ENCODE measurements at places on chromosomes 4 and X.
A peak's percentile ranks its signal among the peaks of the same experiment; 100 is the strongest.

GRCh38 chr4:24226023-24226422 is 336.2 kb upstream of the PPARGC1A start:
- DNase-seq, result peak; percentile 18

DNA sequence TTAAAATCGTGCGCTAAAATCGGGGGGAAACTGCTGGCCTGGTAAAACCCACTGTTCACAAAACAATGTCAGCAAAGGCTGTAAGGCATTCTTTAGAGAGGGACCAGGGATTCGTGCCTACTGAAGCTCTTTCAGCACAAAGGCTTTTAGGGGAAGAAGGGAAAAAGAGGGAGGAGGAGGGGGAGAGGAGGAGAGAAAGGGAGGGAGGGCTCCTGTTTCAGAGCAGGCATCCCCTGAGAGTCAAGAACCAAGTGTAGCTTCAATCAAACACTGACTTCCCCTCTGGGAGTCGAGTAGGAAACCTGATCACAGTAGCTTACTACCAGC is 9.5 kb downstream of the BCOR start:
- no peak for DNase-seq

GRCh38 chr4:24655326-24655725 is 71.0 kb upstream of the DHX15 start:
- no peak for DNase-seq

- no peak for DNase-seq
These were observed 118.8 kb upstream of the PCDH18 start for GRCh38 chr4:137651128-137651527.

- no peak for DNase-seq
These were observed 1.0 kb downstream of the HMGB2 start for GRCh38 chr4:173332963-173333657.

DNA sequence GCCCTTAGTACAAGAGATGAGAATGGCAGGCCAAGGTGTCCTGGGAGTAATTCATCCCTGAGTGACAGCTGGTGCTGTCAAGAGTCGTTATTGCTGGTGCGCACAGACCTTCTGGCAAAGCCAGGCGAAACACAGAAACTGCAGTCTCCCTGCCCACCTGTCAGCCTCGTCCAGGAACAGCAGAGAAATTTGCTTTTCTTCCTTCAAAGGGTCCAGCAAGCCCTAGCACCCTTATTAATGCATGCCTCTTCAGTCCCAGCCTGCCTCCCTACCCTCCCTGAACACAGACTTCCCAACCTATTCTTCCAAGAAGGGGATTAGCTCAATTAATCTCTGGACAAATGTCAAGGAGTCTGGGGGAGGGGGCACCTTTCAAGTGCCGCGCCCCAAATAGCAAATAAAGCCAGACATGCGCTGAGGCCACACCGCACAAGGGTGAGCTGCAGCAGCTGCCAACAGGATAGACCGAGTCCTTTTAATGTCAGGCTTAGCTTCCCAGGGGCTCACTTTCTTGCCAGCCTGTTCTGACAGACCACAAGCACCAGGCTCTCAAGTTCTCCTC is 250.7 kb upstream of the RASGEF1B start:
- peak; percentile 83 for DNase-seq

GRCh38 chr4:70808151-70808550 is 31.5 kb downstream of the GRSF1 start:
- no peak for DNase-seq

DNA sequence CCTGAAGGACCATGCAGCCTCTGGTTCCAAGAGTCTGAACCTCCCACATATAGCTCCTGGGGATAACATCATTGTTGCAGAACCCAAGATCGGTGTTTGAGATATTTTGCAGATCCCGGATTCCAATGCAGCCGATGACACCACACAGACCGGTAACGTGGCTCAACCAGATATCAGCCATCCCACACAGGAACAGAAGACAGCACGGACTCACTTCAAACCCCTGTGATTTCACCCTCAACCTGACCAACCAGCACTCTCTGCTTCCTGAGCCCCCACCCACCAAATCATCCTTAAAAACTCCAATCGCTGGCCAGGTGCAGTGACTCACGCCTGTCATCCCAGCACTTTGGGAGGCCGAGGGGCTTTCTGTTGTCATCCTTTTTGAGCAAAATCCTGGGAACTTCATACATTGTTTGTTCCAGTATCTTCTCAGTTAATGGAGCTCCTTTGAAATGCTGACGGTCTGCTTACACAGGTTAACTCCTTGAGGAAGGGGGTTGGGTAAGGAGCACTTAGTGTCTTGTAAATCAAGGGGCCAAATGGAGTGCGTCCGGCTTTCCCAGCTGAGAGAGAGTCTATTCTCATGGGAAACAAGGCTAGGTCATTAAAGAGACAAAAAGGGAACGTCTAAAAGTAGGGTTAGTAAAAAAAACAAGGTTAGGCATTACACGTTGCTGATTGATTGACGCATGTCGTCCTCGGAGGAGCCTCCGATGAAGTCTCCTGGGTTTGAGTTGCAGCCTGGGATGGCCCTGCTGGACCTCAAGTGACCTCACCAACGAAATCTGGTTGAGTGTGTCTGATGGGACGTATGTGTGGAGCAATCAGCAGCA is 230.4 kb downstream of the CRLF2 start:
- no peak for DNase-seq

GRCh38 chr4:8162625-8163024 is 4.0 kb upstream of the ABLIM2 start:
- no peak for DNase-seq

- no peak for DNase-seq
These were observed 46.8 kb downstream of the WDR44 start for GRCh38 chrX:118392716-118393115.

DNA sequence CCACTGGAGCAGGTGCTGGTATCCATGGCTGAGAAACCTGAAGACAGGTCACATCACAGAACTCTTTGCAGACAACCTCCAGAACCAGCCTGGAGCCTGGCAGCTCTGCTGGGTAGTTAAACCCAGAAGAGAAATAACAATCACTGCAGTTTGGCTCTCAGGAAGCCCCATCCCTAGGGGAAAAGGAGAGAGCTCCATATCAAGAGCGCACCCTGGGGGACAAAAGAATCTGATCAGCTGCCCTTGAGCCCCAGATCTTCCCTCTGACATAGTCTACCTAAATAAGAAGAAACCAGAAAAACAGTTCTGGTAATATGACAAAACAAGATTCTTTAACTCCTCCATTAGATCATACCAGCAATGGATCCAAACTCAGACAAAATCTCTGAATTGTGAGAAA is 823.2 kb upstream of the FRG1 start:
- no peak for DNase-seq

DNA sequence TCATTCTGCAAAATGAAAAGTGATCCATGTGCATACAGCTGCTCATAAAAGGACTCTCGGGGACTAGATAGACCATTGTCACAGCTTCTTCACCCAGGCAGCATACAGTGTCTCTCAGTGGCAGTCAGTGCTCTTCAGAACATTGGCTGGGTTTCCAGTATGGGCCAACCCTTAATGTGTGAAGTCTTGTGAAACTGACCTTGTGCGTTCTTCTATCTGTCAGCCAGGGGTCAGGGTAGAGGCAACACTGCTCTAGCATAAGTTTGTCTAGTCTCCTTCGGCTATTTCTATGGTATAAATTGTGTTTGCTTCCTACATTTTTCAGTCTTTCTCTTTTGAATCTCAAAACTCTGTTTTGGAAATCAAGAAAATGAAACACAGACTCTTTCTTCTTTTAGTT is 37.0 kb upstream of the SMIM31 start:
- no peak for DNase-seq

- DNase-seq, result no peak
These were observed 57.1 kb downstream of the RELL1 start for GRCh38 chr4:37628977-37629609.

GRCh38 chrX:49754233-49754857 is 58.6 kb upstream of the PAGE1 start:
- DNase-seq, result peak; percentile 55

DNA sequence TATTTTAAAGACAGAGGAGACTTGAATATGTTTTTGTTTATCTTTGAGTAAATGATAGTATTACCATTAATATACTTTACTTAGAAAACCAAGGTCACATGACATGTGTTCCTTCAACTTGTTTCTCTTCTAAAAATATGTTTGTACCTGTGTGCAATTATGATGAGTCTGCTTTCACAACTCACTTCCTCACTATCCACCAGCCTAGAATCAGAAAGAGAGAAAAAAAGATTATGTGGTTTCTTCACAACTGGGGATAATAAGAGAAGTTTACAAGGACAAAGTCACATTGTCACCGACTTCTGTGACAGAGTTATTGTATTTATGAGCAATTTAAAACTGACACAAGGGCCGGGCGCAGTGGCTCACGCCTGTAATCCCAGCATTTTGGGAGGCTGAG is 1112.1 kb downstream of the RPA4 start:
- DNase-seq, result no peak

GRCh38 chr4:94334962-94335361 is 7.7 kb downstream of the HPGDS start:
- no peak for DNase-seq

DNA sequence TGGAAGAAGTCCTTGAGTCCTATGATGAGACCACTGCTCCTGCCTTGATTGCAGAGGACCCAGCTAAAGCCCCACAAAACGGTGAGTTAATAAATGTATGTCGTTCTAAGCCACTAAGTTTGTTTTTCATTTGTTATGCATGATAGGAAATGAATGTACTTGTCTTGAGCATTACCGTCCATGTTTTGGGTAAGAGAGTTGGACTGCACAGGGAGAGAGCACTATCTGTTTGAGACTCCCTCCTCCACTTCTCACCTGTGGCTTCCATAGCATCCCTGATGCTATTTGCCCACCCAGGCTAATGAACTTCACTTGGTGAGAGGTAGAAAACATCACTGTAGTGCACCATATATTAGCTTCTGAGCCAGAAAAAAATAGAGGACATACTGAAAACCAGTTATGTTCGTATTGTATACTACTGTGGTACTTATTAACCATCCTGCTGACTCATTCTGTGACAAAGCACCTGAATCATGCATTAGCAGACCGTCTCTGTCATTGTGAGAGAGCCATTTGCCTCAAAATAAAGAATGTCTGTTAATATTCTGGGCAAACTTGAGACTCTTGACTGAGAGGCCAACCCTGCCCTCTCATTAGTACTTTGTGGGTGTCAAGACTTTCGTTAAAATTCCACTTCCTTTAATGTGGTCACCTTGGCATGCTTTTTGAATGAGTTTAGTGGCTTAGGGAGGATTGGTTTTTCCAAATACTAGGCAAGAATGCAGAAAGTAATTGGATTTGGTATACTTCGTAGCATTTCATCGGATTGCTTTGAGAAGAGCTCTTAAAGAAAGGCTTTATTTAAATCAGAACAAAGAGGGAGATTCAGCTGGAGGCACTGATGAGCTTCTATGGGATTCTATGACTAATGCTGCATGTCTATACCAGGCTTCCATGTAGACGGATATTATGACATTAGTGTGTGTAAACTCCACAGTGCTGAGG is 99.3 kb upstream of the GRPR start:
- no peak for DNase-seq

DNA sequence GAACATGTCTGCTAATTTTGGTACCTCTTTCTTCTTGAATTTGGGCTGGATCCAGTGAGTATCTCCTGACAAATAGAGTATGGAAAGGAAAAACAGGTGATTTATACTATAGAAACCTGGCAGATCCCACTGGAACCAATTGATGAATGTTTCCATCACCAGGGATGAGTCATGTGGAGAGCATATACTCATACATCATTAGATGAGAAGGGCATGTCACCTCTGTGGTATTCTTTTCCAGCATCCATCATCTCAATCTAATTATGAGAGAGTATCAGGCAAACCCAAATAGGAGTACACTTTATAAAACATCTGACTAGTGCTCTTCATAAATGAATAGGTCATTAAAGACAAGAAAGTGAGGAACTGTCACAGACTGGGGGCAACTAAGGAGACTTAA is 90.7 kb downstream of the CLDN22 start:
- DNase-seq, result no peak

- no peak for DNase-seq
These were observed 17.1 kb downstream of the GAK start for GRCh38 chr4:915041-915474.

DNA sequence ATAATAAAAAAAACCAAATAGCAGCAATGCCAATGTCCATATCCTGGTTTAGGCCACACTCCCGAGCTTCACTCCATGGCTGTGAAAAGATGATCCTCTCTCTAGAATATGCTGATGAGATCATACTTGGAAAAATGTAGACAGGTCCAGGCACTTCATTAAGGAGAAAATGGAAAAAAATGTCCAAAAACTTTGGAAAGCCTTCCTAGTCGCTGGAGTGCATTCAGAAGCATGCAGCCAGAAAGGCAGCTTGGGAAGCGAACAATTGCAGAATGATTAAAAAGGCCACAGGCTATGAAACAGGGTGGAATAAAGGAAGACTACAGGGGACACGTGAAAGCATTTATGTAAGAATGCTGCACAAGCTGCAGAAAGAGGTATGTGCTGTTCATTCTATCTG is 165.6 kb upstream of the HCCS start:
- peak; percentile 73 for DNase-seq

- DNase-seq, result no peak
These were observed 144.4 kb downstream of the ATG4A start for GRCh38 chrX:108235986-108236385.

GRCh38 chrX:150239946-150240642 is 123.0 kb upstream of the MAMLD1 start:
- DNase-seq, result no peak

- no peak for DNase-seq
These were observed 4.8 kb upstream of the FBXL5 start for GRCh38 chr4:15659768-15660570.

GRCh38 chr4:80195441-80196140 is 1.7 kb upstream of the PRDM8 start:
- no peak for DNase-seq

- no peak for DNase-seq
These were observed 2062.4 kb downstream of the ARAP2 start for GRCh38 chr4:34181891-34182290.

Measured in tongue (tissue), 3 donors.